Stimulated activated CD4-positive, alpha-beta T cell treated with anti-CD3 and anti-CD28 coated beads, Interleukin-15, amount 100 ng/mL, for 1 hour (primary cell): ENCODE measurements at places on chromosomes 2 and 18.

GRCh38 chr2:98806236-98806697 is 75.3 kb upstream of the MGAT4A start:
- DNase-seq, result no peak

- DNase-seq, result no peak
Observed at GRCh38 chr2:102484310-102485061, 11.5 kb downstream of the SLC9A4 start.

- DNase-seq, result no peak
Observed at GRCh38 chr2:179050755-179051154, 818 bp upstream of the CCDC141 start.

DNA sequence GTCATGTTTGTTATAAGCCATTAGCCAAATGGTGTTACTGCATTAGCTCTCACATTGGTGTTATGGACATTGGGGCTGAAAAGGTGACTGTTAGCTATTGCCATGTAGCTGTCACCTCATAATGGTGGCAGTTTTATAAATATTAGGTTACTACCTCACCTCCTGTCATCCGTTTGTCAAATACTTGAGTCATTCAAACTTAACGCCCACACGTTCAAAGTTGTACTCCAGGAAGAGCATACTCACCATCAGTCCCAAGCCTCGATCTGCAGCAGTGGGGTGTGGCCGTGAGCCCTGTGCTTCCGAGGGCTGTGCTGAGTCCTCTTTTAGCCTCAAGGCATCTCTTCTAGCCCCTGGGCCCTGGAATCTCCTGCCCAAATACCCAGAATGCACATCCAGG is 87.3 kb downstream of the PDK1 start:
- DNase-seq, result no peak

GRCh38 chr18:40531051-40531450 is 1424.0 kb upstream of the PIK3C3 start:
- DNase-seq, result no peak
